ENCODE measurements at places on chromosomes 1 and 21.

DNA sequence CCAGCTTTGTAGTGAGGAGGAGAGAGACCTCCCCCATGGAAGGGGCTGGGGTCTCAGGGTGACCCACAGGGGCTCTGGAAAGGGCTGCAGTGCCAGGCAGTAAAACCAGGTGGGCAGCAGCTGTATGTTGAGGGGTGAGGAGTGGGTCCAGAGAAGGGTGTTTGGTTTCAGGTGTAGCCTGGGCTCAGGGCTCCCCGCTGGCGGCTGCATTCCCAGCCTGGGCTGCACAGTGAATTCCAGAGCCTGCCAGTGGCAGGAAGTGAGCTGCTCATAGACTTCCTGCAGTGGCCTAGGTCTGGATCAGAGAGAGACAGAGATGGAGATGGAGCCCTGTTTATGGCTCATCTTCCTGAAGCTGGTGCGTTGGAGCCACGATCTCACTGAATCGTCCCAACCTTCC, 356.4 kb downstream of the PTPRU start:
- no peak for DNase-seq

DNA sequence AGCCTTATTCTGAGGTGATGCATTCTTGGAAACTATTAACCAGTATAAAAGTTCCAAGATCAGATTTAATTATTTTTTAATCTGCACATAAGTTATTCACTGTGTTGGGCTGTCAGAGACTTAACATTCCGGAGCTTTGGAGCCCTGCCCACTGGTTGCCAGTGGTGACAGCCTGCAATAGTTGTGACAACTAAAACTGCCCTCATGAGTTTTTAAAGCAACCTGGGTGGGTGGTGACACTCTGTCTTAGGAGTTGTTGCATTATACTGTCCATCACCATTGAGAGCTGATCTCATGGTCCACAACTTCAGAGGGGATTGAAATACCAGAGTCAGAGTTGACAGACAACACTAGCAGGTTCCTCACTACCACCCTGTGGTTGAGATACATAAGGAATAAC, 653.9 kb upstream of the USP24 start:
- peak; percentile 55 for DNase-seq

GRCh38 chr1:90564164-90564563, 152.9 kb downstream of the BARHL2 start:
- no peak for DNase-seq

DNA sequence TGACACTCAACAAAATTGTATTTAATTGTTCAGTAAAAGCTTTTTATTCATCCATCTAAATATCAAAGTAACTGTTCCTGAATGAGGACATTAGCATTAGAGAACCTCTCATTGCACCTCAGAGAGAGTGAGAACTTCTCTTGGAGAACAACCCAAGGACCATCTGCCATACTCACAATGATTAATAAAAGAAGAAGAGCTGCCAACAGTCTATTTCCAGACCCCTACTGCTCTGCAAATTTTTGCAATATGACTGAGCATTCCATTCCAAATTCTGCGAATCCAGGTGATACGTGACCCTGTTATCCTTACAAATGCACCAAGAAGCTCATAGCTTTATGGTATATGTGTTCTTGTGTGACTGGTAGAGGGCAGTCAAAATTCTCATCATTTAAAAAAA, 422.5 kb downstream of the NEGR1 start:
- DNase-seq = no peak

DNA sequence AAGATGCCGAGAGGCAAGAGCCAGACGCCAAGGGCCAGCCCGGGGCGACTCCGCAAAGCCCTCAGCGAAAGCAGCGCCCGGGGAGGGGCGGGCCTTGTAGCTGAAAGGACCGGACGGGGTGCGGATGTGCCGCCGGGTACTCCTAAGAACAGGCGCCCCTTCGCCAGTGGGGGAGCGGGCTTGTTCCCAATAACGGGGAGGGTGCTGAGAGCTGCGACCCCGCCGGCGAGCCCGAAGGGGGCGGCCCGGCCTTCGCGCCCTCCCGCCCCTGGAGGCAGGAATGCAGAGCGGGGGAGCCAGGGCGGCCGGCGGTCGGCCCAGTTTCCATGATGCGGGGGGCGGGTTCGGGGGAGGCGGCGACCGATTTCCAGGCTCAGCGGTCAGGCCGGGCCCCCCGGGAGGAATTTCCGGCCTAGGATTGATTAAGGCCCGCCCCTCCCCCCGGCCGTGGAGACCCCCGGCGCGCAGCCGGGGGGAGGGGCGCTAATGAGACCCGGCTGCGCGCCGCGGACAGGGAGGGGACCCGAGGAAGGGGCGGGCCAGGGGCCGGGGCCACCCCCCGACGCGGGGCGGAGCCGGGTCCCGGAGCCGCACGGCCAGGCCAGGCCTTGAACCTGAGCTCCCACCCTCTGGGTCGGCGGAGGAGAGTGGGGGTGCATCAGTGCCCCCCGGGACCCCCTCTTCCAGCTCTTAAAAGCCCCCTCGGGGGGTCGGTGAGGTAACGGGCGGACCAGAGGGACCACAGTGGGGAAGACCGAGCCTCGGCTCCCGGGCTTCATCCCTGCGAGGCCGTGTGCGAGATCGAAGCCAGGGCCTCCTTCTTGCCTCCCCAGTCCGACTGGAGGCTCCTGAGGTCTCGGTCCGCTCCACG, 898 bp upstream of the TMEM200B start:
- peak; percentile 47 for DNase-seq

DNA sequence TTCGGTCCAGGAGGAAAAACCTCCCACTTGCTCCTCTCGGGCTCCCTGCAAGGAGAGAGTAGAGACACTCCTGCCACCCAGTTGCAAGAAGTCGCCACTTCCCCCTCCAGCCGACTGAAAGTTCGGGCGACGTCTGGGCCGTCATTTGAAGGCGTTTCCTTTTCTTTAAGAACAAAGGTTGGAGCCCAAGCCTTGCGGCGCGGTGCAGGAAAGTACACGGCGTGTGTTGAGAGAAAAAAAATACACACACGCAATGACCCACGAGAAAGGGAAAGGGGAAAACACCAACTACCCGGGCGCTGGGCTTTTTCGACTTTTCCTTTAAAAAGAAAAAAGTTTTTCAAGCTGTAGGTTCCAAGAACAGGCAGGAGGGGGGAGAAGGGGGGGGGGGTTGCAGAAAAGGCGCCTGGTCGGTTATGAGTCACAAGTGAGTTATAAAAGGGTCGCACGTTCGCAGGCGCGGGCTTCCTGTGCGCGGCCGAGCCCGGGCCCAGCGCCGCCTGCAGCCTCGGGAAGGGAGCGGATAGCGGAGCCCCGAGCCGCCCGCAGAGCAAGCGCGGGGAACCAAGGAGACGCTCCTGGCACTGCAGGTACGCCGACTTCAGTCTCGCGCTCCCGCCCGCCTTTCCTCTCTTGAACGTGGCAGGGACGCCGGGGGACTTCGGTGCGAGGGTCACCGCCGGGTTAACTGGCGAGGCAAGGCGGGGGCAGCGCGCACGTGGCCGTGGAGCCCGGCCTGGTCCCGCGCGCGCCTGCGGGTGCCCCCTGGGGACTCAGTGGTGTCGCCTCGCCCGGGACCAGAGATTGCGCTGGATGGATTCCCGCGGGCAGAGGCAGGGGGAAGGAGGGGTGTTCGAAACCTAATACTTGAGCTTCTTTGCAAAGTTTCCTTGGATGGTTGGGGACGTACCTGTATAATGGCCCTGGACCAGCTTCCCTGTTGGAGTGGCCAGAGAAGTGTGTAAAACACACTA, 45.3 kb downstream of the MRPL39 start:
- peak; percentile 71 for DNase-seq

GRCh38 chr1:184387069-184387475, 243 bp downstream of the C1orf21 start:
- DNase-seq = no peak

DNA sequence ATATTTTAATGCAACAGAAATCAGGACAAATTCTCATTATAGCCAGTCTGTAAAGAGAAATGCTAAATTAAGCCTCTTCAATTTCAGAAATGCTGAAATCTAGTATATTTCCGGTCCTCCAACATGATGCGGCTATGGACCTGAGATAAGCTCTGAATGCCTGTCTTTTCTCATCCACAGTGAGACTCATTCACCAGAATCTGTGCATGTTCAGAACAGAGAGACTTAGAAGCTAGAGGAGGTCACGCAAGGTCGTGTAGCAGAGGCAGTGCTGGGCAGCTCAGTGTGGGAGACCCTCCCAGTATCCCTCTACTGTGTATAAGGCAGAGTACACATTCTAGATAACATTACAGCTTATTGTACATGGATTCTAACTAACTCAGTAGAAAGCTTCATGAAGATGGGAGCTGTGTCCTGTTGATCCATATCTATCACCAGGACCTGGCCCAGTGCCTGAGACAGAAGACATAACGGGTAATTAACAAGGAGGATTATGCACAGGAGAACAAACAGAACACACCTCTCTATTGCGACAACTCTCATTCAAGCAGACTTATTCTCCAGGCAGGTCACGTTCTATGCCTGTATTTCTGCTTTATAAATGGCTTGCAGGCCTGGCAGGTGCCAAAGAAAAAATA, 97.0 kb upstream of the COA6 start:
- no peak for DNase-seq

- no peak for DNase-seq
These were observed 158.6 kb upstream of the TMEM51 start for GRCh38 chr1:14994841-14995437.

GRCh38 chr1:181083842-181084605, 4.5 kb upstream of the IER5 start:
- DNase-seq = peak; percentile 85

DNA sequence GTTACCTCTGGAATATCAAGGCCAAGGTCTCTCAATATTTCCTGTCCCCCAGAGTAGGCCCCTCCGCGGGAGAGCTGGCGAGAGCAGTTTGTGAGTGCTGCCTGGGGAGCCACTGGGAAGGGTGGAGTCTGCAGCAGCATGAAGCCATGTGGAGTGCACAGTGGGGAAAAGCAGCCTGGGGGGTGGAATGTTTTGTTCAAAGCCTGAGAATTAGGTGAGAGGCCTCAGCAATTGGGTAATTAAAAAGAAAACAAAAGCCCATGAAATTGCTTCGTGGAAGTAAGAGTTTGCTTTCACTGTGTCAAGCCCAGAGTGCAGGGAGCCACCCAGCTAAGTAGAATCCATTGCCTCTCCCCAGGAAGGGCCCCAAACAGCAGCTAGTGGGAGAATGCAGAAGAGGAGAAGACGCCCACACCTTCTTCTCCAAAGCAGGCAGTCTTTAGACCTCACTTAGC, 30.2 kb upstream of the DISC1 start:
- DNase-seq = no peak

DNA sequence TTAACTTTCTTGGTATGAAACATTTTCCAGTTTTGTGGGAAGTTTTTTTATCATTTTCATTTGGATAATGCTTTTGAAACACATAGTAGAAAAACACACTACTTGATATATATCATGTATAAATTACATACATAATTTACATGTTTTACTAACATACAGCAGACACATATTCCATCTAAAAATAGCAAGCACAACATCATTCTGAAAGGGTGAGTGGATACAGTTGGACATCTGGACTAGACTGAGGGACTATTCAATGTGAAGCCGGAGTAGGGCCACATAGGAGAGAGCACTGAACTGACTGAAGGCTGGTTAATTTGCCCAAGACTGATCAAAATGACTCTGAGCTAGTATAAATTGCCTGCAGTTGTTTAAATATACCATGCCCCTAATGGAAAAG, 11.7 kb downstream of the CDKN2C start:
- DNase-seq = peak; percentile 76

DNA sequence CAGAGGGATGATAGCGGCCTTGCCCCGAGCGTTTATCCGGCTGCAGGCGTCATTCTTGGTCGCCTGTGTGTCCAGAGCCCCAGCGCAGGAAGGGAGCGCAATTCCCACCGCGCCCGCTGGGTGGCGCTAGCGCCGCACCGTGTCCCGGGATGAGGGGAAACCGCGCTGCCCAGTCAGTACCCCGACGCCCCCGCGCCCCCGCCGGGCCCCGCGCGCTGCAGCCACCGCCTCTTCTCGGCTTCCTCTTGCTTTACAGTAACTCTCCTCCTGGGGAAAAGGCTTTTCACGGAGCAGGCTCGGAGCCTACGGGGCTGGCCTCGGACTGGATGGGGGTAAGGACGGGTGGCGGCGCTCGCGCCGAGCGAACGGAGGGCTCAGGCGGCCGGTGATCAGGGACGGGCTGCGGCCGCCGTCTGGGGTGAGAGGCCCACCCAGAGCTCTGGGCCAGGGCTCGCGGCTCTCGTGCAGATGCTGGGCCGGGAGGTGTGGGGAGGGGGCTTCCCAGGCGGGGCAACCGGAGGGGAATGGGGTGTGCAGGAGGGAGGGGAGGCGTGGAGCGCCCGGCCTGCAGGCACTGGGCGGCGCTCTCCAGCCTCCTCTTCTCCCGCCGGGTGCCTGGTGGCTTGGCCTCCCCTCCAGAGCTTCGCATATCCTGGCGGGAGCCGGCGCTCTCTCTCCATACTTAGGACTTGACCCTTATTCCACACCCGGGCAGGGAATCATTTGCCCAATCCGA, 29.8 kb downstream of the TEX35 start:
- peak; percentile 90 for DNase-seq

- no peak for DNase-seq
These were observed 21.5 kb upstream of the TMCO2 start for GRCh38 chr1:40226192-40226591.

DNA sequence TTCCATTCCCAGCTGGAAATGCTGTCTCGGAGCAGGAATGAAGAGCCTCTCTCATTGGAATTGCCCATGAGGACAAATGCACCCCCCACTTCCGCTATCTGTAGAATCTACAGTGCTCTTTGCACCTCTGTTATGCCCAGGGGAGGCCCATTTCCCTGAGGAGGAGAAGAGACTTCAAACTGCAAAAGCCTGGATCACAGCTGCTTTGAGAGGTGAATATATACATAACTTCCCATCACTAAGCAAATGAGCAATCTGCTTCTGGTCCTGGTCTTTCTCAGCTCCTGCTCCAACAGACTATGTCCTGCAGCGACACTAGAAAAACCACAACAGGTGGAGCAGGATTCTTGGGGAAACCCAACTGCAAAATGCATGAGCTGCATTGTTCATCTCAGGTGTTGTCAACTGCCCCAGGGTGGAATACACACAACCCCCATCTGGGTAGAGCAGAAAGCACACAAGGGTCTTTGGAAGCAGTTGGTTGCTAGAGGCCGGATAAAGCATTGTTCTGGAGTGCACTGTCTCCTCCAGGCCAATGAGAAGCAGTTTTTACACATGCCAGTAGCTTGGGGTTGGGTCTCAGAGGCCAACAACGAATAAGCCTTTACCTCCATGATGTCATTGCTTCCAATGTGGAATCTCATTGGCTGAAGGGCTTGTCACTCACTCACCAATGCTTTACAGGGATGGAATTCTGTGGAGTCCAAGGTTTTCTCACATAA, 67.7 kb upstream of the RAB4A start:
- DNase-seq = peak; percentile 54

DNA sequence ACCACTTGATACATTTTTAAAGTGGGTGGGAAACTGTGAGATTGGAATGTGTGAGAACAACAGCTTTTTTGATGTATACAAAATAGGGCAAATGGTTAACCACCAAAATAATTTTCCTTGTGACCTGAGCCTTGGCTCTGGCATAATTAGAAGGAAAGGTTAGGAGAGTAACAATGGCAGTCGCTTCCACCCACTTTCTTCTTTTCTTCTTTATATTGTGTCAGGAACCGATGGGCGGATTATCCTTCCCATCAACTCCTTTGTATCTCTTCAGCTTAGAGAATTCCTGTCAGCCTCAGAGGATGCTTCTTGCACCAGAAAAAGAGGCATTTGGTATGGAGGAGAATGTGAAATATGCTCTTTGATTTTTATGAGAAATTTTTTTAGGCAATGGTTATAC, 90.6 kb downstream of the SDCCAG8 start:
- DNase-seq = no peak

GRCh38 chr1:228216371-228217320, 8.8 kb downstream of the OBSCN start:
- peak; percentile 57 for DNase-seq

GRCh38 chr1:202018468-202019234, 8.3 kb downstream of the ELF3 start:
- no peak for DNase-seq

Measured in myocyte (in vitro differentiated cells).